Smooth muscle cell of the umbilical artery (primary cell): ENCODE measurements at places on chromosomes 16 and 17. TPM values are rescaled to one million over a fixed set of nuclear protein-coding genes. Genes with fewer than 3 reads are reported as not detected.

The KRTAP9-2 gene
- not detected in 2 replicates for total RNA-seq

The CLEC3A gene
- 0.05 TPM in 1 of 2 replicates, not detected in the other for total RNA-seq

The KCNH4 gene
- not detected in 2 replicates for total RNA-seq

The SCNN1G gene
- not detected in 2 replicates for total RNA-seq

The SHISA9 gene
- under 0.01 TPM in 1 of 2 replicates, not detected in the other for total RNA-seq

The CBX2 gene
- 0.89 and 3.8 TPM in 2 replicates for total RNA-seq

The LRRC75A gene
- 0.83 and 1.2 TPM in 2 replicates for total RNA-seq

The CCL4 gene
- total RNA-seq = not detected in 2 replicates

The ORC6 gene
- 2.4 and 10.2 TPM in 2 replicates for total RNA-seq

The CRYBA1 gene
- not detected in 2 replicates for total RNA-seq

The HAS3 gene
- total RNA-seq = 3.9 and 10.1 TPM in 2 replicates

The PRSS22 gene
- total RNA-seq = not detected in 2 replicates

The HLF gene
- total RNA-seq = not detected in 2 replicates

The KCNH6 gene
- total RNA-seq = not detected in 2 replicates

The CDYL2 gene
- total RNA-seq = 4.2 and 8.5 TPM in 2 replicates

The KRT17 gene
- total RNA-seq = 2.7 and 2.8 TPM in 2 replicates

The MYH4 gene
- total RNA-seq = under 0.01 TPM in 1 of 2 replicates, not detected in the other

The FADS6 gene
- total RNA-seq = not detected in 2 replicates

The CCL2 gene
- 149 and 224 TPM in 2 replicates for total RNA-seq

The HOXB7 gene
- total RNA-seq = 3.3 and 3.4 TPM in 2 replicates

The GNG13 gene
- total RNA-seq = not detected in 2 replicates

The SPN gene
- total RNA-seq = not detected in 2 replicates

The RRAD gene
- 21.1 and 37.4 TPM in 2 replicates for total RNA-seq

The PPP1R27 gene
- 0.09 TPM in 1 of 2 replicates, not detected in the other for total RNA-seq

The KCNJ18 gene
- total RNA-seq = not detected in 2 replicates

The VTN gene
- total RNA-seq = 3.4 and 51.4 TPM in 2 replicates

The CDH15 gene
- total RNA-seq = 0.09 and 0.89 TPM in 2 replicates

The EPOP gene
- 0.89 and 1.3 TPM in 2 replicates for total RNA-seq

The OR1E2 gene
- not detected in 2 replicates for total RNA-seq

The ANKRD40CL gene
- not detected in 2 replicates for total RNA-seq

The KRT33B gene
- total RNA-seq = 0.30 and 0.32 TPM in 2 replicates

The CCL16 gene
- total RNA-seq = not detected in 2 replicates

The CNTROB gene
- total RNA-seq = 14.6 and 24.4 TPM in 2 replicates

The SOX9 gene
- total RNA-seq = 1.8 and 11.9 TPM in 2 replicates

The KRT14 gene
- total RNA-seq = 0.46 TPM in 1 of 2 replicates, not detected in the other

The C17orf100 gene
- total RNA-seq = 0.55 and 0.59 TPM in 2 replicates

The FOXN1 gene
- not detected in 2 replicates for total RNA-seq

The TBC1D3C gene
- 0.59 TPM in 1 of 2 replicates, not detected in the other for total RNA-seq

The MEIOB gene
- total RNA-seq = not detected in 2 replicates

The CDH5 gene
- 0.42 and 0.59 TPM in 2 replicates for total RNA-seq

The HSD17B2 gene
- 0.09 and 1.8 TPM in 2 replicates for total RNA-seq

The SPATA32 gene
- not detected in 2 replicates for total RNA-seq

The LGALS9 gene
- total RNA-seq = 3.0 and 5.5 TPM in 2 replicates

The KRTAP9-8 gene
- total RNA-seq = not detected in 2 replicates

The HOXB8 gene
- total RNA-seq = under 0.01 and 0.97 TPM in 2 replicates

The KRTAP1-5 gene
- total RNA-seq = 0.23 and 0.30 TPM in 2 replicates

The CCDC200 gene
- total RNA-seq = not detected in 2 replicates

The TBC1D3G gene
- total RNA-seq = not detected in 2 replicates

The TBC1D3K gene
- not detected in 2 replicates for total RNA-seq

The SMPD3 gene
- total RNA-seq = not detected in 2 replicates

The TP53I13 gene
- total RNA-seq = 61.1 and 72.2 TPM in 2 replicates

The ZNF287 gene
- total RNA-seq = 5.3 and 5.6 TPM in 2 replicates

The AIPL1 gene
- not detected in 2 replicates for total RNA-seq

The INCA1 gene
- total RNA-seq = 0.18 TPM in 1 of 2 replicates, not detected in the other

The ACSM5 gene
- not detected in 2 replicates for total RNA-seq

The BPTF gene
- total RNA-seq = 38.9 and 66.9 TPM in 2 replicates

The ELMO3 gene
- total RNA-seq = 0.30 and 0.42 TPM in 2 replicates
